ENCODE measurements at places on chromosomes 11 and 22.

DNA sequence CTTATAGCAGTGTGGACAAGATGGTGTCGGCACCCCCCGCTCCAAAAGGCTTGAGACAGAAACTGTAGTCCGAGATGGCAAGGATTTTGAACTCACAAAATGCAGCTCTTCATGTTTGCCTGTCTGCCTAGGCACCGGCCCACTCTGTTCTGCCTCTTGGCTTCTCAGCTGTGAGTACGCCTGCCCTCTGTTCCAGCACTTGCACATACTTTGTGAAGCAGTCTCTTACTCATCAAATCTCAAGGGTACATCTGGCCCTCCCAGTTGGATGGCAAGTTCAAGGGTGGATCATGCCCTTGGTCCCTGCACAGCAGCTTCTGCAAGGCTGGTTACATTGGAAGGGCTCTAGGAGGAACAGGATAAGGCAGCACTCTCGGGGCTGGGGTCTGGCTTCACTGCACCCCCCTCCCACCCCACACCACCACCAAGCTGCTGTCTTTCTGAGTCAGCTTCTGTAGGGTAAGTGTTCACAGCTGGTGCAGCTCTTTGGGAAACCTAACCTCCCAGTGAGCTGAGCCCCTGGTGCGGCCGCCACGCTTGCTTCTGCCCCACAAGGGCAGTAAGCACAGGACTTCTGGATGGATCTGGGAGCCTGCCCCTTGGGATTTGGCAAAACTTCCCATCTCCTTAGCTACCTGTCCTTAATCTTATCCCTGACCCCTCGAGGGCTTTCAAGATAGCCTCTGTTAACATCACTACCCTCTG lies 37.2 kb downstream of the FAM83F start:
- no peak for DNase-seq

- no peak for DNase-seq
Observed at GRCh38 chr22:49391436-49391835, 436.2 kb downstream of the BRD1 start.

- no peak for DNase-seq
Observed at GRCh38 chr11:5197536-5197935, 2.9 kb downstream of the OR51V1 start.

DNA sequence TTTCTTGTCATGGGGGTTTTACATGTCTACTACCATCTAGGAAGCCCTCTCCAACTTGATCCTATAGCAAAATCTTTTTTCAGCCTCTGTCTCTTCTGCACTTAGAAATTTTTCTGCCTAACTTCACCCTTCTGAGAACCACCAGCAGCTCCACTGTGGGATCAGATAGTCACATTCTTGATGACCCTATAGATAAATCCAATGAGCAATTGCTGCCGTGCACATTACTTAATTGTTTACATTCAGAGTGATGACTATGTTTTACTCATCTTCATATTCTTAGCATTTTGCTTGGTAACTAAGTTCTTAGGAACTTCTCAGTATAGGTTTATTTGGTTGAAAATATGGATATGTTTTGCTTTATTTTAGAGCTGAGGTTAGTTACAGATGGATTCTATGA lies 12.4 kb upstream of the ETS1 start:
- no peak for DNase-seq

GRCh38 chr22:41197038-41197972 lies 7.8 kb upstream of the L3MBTL2 start:
- DNase-seq: peak; percentile 83

DNA sequence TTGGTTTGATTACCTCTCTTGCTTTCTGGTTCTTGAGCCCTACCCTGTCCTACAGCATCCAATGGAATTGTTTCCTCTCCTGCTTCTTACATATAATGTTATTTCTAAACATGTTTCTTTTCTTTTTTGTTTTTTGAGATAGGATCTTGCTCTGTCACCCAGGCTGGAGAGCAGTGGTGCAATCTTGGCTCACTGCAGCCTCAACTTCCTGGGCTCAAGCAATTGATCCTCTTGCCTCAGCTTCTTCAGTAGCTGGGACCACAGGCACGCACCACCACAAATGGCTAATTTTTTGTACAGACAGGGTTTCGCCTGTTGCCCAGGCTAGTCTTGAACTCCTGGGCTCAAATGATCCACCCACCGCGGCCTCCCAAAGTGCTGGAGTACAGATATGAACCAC lies 105.9 kb downstream of the SGSM3 start:
- DNase-seq: no peak

GRCh38 chr11:95536047-95536690 lies 253.4 kb downstream of the FAM76B start:
- no peak for DNase-seq

- DNase-seq: no peak
Observed at GRCh38 chr11:115464269-115464668, 39.9 kb downstream of the CADM1 start.

GRCh38 chr11:7208391-7208790 lies 43.3 kb upstream of the SYT9 start:
- DNase-seq: no peak

- DNase-seq: no peak
Observed at GRCh38 chr11:131005829-131006228, 89.5 kb upstream of the SNX19 start.

DNA sequence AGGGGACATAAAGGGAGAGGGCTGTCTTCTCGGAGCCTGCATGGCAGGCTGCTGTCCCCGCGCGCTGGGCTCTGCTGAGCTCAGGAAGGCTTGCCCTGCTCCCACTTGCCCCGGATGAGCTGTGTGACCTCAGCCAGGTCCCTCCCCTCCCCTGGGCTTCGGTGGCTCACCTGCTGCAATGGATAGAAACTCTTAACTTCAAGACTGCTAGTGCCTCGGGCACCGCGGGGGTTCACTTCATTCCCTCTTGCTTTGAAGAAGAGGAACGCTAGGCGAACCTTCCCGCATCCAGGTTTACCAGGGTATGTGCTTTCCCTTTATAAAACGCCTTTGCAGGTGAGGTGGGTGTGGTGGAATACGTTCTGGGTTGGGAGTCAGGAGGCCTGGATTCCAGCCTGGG lies 115.0 kb downstream of the PHF21B start:
- DNase-seq: peak; percentile 27

DNA sequence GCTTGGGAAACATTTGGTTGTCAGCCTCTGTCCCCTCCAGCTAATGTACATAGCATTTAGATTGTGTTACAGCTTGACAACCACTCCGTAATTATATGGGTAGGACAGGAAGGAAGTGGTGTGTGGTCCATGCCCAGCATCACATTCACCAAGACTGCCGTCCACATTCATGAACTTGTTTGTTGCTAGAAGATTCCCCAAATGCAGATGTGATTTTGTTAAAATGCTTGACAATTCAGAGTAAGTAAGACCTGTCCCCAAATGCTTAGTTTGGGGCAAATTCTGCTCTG lies 1482.7 kb downstream of the TBC1D22A start:
- no peak for DNase-seq

DNA sequence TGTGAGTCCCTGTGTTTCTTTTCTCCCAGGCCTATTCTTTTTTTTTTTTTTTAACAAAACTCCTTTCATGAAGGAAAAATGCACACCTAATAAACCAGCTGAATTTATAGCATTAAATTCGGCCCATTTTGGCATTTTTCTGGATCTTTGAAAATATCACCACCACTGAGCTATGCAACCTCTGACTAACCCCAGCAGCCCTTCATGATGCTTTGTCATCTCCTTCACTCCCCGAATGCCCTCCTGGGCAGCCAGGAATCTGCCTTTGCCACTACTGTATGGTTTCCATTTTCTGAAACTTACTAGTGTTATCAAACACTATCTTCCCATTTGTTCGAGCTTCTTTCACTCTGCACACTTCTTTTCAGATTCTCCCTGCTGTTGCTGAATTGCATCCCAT lies 97.9 kb downstream of the ZNF280B start:
- no peak for DNase-seq

DNA sequence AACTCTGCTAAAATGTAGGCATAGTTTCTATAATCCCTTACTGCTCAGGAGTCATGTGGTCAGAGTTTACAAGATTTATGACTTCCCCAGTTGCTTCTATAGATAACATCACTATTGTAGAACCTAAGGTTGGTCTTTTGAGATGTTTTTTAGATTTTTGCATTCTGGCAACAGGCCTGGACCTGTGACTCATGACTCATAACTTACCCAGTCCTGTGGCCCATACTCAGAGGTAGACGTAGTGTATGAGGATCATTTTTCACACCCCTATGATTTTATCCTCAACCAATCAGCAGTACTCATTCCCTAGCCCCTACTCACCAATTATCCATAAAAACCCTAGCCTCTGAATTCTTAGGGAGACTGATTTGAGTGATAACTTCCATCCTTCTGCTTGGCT lies 384.4 kb upstream of the DDI1 start:
- no peak for DNase-seq

- DNase-seq: peak; percentile 23
Observed at GRCh38 chr22:27980424-27981148, 61.5 kb upstream of the PITPNB start.

DNA sequence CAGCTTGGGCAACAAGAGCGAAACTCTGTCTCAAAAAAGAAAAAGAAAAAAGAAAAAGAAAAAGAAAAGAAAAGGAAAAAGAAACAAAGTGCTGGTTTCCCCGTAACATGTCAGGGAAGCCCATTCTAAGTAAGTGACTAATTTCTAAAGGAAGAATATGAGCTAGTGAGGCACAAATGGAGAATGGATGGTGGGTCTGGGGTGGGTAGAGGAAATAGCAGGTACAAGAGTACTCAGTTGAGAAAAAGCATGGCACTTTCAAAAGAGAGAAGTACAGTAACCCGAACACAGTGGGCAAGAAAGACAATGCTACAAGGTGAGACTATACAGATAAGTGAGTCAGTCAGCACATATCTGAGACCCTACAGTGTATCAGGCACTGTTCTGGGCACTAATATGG lies 4.5 kb downstream of the MAJIN start:
- DNase-seq: no peak

DNA sequence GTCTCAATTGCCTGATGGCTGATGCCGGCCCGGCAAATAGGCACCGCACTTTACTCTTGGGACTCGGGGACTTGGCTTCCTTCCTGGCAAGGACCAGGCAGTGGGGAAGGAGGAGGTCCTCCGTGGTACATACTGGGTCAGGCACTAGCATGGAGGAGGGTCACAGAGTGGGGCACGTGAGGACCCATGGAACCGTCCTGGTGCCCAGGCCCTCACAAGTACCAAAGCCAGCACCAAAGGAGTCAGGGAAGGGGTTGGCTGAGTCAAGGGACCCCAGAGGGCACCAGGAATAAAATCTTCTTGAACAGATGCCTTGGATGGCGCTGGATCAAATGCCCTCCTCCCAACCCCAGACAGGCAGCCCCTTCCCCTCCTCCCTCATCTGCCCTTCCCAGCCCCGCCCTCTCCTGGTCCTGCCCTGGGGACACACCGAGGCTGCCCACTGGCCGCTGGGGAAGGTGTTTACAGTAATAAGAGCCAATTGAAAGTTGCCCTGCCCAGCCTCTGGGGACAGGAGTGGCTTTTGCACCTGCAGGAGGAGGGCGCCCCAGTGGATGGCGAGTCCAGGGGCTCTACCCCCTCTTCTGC lies 5.6 kb upstream of the CARNS1 start:
- DNase-seq: no peak

DNA sequence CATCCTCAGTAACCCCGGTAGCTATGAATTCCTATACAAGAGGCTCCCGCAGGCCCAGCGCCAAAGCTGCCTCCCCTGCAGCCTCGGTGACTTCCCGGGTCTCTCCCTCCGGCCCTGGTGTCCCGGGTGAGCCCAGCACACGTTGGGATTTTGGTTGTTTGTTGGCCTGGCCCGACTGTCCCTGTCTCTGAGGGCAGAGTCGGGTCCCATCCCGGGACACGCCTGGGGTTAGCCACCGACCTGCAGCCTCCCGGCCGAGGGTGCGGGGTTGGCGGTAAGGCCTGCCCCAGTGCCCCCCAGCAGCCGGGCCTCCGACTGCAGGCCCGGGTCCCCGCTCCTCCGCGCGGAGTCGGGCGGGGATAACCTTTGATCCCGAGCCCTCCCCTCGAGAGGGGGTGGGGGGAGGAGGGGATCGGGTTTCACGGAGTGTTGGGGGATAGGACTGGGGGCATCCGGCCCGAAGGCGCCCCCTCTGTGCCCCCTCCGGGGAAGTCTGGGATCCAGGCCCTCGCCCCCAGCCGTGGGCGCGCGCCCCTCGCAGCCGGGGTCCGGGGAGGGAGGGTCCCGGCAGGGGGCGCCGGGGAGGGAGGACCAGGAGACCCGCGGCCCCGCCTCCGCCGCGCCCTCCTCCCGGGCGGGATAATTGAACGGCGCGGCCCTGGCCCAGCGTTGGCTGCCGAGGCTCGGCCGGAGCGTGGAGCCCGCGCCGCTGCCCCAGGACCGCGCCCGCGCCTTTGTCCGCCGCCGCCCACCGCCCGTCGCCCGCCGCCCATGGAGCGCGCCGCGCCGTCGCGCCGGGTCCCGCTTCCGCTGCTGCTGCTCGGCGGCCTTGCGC lies at the start of gene FBLN1:
FBLN1 (plus strand) TSS at position 669 of the 835 bp plus-strand sequence; CDS start at position 772, 103 bp downstream.
- peak; percentile 84 for DNase-seq

DNA sequence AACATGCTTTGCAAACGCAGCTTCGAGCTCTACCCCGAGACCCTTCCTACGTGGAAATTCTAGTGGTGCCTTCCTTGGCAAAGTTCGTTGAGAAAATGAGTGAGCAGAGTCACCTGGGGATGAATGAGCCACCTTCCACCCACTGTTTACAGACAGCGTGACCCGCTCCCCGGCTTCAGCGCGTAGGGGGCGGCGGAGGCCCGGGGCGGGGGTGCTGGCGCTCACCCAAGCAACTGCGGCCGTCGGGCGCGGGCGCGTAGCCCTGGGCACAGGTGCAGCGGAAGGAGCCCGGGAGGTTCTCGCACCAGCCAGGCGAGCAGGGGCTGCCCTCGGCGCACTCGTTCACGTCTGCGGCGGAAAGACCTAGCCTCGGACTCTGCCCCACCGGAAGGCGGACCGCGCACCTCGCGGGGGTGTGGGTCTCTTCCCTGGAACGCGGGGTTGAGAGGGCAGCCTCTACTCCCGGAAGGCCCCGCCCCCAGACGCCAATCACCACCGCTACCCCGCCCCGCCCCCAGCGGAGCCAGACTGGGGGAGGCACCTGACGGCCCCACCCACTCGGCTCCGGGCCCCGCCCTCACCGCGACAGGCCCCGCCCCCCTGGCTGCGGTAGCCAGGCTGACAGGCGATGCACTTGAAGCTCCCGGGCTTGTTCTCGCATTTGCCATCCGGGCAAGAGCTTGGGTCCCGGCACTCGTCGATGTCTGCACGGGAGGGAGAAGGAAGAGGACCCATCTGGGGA lies 11.8 kb downstream of the LTBP3 start:
- DNase-seq: peak; percentile 87

DNA sequence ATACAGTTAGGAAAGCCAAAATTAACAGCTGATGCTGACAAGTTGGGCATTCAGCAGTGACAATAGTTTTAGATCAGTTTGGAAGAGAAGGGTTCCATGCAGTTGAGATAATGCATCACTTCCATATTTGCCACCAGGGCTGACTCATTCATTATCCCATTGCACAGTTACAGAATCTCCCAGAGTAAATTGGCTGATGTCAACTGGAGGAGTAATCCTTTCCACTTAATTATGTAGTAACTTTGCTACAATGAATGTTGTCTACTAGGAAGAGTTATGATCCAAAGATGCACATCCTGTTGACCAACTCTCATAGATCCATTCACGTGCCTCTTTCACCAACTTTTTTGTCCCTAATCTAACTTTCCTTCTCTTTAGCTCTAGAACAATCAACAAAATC lies 123.3 kb upstream of the LUZP2 start:
- DNase-seq: no peak

GRCh38 chr11:47156333-47156732 lies 20.3 kb downstream of the ARFGAP2 start:
- no peak for DNase-seq

GRCh38 chr11:81497202-81497804 lies 1236.4 kb downstream of the FAM181B start:
- peak; percentile 68 for DNase-seq

All from kidney (tissue), 22 donors.